ENCODE measurements at places on chromosomes 3 and 15. TPM values are rescaled to one million over a fixed set of nuclear protein-coding genes. Genes with fewer than 3 reads are reported as not detected.

Gene FOXB1
- not detected for total RNA-seq

Gene HESX1
- total RNA-seq, result 2.6 TPM

Gene IMPG2
- total RNA-seq, result 0.16 TPM

Gene RETNLB
- not detected for total RNA-seq

Gene ITIH1
- not detected for total RNA-seq

Gene EBLN2
- 1.5 TPM for total RNA-seq

Gene PGBD4
- 1.0 TPM for total RNA-seq

Gene TMEM115
- 61.4 TPM for total RNA-seq

Gene GOLGA8S
- total RNA-seq, result not detected

Gene ASB14
- total RNA-seq, result not detected

Gene KCNH8
- total RNA-seq, result under 0.01 TPM

Measured in mesangial cell (primary cell).